ENCODE measurements at places on chromosomes 4 and X. TPM values are rescaled to one million over a fixed set of nuclear protein-coding genes. Genes with fewer than 3 reads are reported as not detected.

The SPP1 gene
- polyA plus RNA-seq = 0.54 TPM

The LRAT gene
- 7.6 TPM for polyA plus RNA-seq

The POU4F2 gene
- not detected for polyA plus RNA-seq

The OTUD6A gene
- not detected for polyA plus RNA-seq

The NUDT11 gene
- 17.6 TPM for polyA plus RNA-seq

The LDOC1 gene
- 90.6 TPM for polyA plus RNA-seq

The FGF5 gene
- polyA plus RNA-seq = 0.97 TPM

The SLITRK4 gene
- polyA plus RNA-seq = 2.0 TPM

The KIT gene
- polyA plus RNA-seq = 3.2 TPM

The SPATA18 gene
- polyA plus RNA-seq = 8.0 TPM

The AMTN gene
- 0.53 TPM for polyA plus RNA-seq

The DCLK2 gene
- polyA plus RNA-seq = 4.3 TPM

The CT45A5 gene
- not detected for polyA plus RNA-seq

The TRIM60 gene
- not detected for polyA plus RNA-seq

The PRSS12 gene
- polyA plus RNA-seq = 0.07 TPM

The TMEM156 gene
- not detected for polyA plus RNA-seq

The FAM47E gene
- polyA plus RNA-seq = 7.4 TPM

The FAM53A gene
- polyA plus RNA-seq = 7.1 TPM

The CT55 gene
- polyA plus RNA-seq = not detected

The DDX60 gene
- 0.36 TPM for polyA plus RNA-seq

The CLGN gene
- 18.0 TPM for polyA plus RNA-seq

DNA sequence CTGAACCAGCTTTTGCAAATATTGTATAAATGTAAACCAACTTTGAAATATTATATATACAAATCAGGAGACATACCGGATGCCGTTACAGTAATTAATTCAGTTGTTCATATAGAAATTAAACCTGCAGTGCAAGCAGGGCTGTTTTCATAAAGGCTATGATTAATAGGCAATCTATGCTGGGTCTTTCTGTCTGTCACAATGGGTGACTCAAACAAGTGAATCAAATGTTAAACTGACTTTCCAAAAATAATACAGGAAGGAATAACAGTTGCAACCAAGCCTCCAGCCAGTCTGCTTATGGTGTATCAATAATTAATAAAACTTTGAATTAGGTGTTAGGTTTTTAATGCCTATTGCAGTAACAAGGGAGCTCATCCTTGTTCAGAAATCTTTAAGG, 43.9 kb downstream of the GABRB1 start:
- no peak for DNase-seq

- DNase-seq = no peak
Observed at GRCh38 chrX:75278991-75279390, 5.1 kb downstream of the UPRT start.

GRCh38 chr4:152102436-152103000, 341.7 kb upstream of the GATB start:
- DNase-seq = no peak

- DNase-seq = peak; percentile 68
Observed at GRCh38 chrX:132023896-132024386, 839 bp downstream of the STK26 start.

- no peak for DNase-seq
Observed at GRCh38 chrX:40202456-40202855, 104.7 kb upstream of the BCOR start.

GRCh38 chr4:99715286-99715685, 57.7 kb upstream of the C4orf54 start:
- DNase-seq = no peak

GRCh38 chr4:108058685-108059440, 69.2 kb downstream of the HADH start:
- peak; percentile 7 for DNase-seq

DNA sequence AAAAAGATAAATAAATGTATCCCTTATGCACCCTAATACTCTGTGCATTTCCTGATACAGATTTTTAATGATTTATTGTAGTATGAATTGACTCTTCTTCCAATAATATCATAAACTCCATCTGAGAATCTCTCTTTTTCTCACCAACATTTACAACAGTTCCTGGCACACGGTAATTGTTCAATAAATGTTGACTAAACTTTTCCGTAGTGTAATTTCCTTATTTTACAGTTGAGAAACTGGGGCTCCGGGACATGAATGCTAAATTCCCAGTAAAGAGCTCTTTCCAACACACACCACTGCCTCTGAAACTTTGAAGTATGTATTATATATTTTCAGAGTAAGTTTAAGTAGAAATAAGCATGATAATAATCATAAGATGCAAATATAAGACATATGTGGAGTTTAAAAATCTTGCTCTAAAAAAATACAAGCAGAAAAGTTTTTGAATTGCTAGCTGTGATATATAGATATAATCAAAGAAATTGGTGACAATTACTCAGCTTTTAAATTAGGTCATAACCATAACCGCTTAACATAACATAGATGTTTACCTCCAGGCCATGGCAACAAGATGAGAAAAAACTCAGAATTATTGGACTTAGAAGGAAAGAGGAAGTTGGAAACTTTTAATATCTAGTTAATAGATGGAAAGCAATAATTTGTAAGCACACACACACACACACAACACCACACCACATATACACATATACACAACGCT, 28.2 kb upstream of the ANTXR2 start:
- no peak for DNase-seq

DNA sequence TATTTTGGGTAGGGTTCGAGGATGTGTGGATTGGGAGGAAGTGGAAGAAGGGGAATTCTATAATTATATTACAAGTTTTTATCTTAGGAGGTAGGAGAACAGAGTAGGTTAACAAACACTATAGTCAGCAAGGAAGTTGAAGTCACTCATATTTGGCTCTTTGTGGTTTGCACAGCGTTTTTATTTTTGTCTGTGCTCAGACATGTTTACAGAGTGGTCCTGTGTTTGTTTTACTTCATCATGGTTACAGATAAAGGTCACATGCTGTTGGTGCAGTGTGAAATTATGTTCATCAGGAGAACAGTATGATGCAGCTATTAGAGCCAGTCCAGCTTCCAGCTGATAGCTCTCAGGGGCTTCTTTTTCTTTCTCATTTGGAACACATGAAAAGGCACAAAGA, 299.9 kb upstream of the SFRP2 start:
- no peak for DNase-seq

- DNase-seq = peak; percentile 88
Observed at GRCh38 chr4:125739760-125740159, 425.0 kb downstream of the FAT4 start.

DNA sequence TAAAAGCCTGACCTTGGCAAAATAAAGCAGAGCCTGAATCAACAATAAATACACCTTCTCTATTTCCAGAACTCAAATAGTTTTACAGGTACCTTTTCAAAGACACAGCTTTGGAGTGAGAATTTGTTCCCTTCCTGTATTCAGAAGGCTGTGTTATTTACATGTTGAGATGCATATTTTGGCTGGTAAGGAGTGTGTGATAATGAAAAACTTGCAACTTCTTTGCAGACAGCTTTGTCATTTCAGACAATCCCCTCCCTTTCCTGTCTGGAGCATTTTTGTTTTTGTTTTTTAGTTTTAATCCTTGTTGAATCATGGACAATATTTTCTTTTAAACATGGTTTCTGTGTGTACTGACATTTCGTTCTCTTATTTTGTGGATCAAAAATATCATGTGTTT, 493.8 kb downstream of the FAT4 start:
- DNase-seq = no peak

DNA sequence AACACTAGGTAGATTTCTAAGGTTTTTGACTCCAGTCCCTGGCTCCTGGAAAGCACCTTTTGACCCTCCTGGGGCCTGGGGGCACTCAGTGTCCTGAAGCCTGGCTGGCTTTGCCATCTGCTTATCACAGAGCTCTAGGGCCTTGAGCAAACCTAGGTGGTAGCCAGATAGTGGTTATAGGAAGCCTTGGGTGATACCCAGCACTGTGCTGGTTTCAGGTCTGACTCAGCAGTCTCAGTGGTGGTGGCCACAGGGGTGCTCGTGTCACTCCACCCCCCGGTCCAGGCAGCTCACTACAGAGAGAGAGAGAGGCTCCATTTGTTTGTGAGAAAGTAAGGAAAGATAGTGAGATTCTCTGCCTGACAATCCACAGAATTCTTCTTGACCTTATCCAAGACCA, 195.8 kb upstream of the ZFP42 start:
- DNase-seq = no peak

DNA sequence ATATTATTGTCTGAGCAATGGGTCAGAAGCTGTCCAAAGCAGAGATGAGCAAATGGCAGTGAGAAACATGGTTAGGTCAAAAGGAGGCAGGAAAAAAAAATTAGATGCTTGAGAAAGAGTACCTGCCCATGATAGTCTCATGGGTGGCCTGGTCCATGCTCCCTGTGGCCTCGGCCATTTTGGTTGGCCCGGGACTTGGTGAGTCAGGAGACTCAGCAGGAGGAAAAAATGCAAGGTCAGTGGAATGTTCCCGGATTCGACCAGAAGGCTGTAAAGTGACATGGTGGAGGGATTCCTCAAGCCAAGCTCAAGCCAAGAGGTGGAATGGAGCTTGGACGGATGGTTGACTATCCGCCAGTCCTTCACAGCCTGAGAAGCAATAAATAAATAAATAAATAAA, 236.7 kb downstream of the ASMT start:
- no peak for DNase-seq

GRCh38 chr4:180664766-180665368, 1578.3 kb upstream of the TENM3 start:
- peak; percentile 89 for DNase-seq

- no peak for DNase-seq
Observed at GRCh38 chr4:689723-690122, 772 bp upstream of the SLC49A3 start.

GRCh38 chr4:42781315-42781714, 111.2 kb upstream of the GRXCR1 start:
- no peak for DNase-seq

DNA sequence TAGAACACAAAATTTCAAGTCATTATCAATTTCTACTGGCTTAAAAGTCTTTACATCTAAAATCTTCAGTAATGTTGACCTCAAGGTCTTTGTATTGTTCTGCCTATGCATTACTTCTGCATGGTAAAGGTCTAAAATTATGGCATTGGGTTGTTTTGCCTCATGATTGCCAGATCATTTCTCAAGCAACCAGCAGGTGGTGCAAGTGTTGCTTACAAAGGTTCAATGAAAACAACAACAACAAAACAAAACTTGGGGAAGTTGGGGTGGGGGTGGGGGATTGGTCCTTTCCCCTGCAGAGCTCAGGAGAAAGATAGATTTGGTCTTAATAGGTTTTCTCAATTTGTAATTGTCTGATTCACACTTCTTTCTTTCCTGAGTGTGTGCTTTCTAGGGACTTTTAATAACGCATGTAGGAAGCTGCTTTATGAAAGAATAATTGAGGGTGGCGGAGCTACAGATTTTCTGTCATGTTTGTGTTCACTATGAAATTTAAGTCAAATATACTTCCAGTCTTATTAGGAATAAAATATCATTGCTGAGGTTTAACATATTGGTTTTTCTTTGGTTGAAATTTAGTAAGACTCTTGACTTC, 145.1 kb downstream of the COL4A5 start:
- peak; percentile 2 for DNase-seq

DNA sequence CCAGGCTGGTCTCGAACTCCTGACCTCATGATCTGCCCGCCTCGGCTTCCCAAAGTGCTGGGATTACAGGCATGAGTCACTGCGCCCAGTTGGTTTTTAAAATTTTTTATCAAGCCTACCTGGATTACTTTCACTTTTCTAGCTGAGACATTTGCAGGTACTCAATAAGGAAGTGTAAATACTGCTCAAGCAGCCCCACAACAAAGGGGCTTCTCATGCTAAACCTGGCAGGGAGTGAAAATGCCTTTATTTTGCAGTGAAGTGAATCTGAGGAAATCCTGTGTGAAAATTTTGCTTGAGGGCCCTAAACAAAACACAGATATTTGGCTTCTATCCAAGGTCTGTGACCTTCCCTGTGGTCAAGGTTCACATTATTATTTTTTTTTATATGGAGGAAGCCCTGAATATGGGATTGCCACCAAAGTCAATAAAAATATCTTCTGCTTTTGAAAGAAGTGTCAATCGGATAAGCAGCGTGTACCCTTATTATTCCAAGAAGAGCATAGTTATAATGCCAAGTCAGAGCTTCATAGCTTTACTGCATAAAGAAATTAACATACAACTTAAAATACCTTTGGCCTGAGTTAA, 481.0 kb downstream of the SH2D1A start:
- no peak for DNase-seq

GRCh38 chrX:77917294-77917933, 6.9 kb downstream of the ATP7A start:
- no peak for DNase-seq

DNA sequence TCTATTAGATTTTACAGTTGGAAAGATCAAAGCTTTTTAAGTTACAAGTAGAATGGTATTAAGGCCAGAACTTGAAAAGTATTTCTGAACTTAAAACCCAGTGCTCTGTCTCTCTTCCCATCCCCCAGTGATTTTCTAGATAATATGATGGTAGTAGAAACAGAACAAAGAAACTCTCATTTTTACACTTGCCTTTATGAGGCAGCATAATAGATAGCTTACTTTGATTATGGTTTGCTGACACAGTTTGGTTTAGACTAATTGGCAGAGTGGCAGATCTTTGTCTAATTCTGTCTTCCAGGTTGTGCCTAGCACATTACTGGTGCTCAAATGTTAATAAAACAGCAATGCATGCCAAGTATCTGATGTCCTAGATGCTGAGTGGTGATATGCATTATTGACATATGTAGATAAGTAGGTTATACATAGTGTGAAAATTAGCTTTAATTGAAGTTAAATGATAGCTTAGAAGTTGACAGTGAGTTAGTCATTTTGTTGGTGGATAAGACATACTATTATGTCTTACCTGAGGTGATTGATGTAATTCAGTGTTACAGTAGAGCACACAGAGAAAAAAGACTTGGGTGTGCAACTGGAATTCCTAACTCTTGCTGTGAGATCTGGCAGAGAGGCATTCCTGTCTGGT, 4.3 kb upstream of the RAPGEF2 start:
- DNase-seq = no peak

DNA sequence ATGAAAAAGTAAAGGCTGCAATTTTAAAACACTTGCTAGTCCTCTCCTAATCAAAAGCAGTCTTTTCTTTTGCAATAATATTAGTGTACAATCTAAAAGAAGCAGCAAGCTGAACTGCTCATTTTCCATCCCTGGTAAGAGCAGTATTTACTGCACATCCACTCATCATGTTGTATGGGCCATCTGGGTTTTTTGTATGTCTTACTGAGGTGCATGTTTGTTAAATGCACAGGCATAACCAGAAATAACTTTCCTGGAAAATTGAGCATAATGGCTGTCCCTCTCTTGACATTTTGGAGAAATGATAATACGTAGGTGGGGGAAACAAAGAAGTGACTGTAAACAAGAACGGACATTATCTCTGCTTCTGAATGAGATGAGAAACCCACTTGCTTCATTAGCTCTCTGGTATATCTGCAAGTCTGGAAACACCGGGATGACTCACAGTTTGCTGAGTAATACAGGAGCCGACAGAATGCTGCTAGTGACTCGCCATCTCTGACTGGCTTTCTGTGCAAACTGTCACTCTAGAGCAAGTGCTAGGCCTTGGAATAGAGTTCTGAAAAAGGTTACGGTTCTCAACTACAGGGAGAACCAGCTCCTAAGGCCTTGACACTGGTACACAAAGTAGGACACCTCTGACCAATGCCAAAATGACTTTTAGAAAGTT, 85.7 kb upstream of the MTM1 start:
- DNase-seq = peak; percentile 32

- DNase-seq = no peak
Observed at GRCh38 chrX:108875548-108875947, 139.2 kb upstream of the IRS4 start.

- DNase-seq = no peak
Observed at GRCh38 chr4:38455092-38455862, 208.7 kb upstream of the KLF3 start.

- no peak for DNase-seq
Observed at GRCh38 chr4:19508442-19508841, 743.3 kb upstream of the SLIT2 start.

GRCh38 chr4:121913667-121914066, 38.2 kb downstream of the TRPC3 start:
- no peak for DNase-seq
